ENCODE measurements at places on chromosomes 6 and 20. TPM values are rescaled to one million over a fixed set of nuclear protein-coding genes. Genes with fewer than 3 reads are reported as not detected.

GRCh38 chr6:13412639-13413465 lies 74.5 kb downstream of the GFOD1 start:
- no peak for DNase-seq

- peak; percentile 68 for DNase-seq
These were observed at the start of gene ANGPT4 for GRCh38 chr20:916125-916799. TSS of gene ANGPT4 (minus strand) at chr20:916334. CDS start at chr20:916214, 120 bp downstream.

- no peak for DNase-seq
These were observed 26.3 kb downstream of the RAMACL start for GRCh38 chr6:166560222-166560621.

- no peak for DNase-seq
These were observed 30.8 kb downstream of the BPIFB1 start for GRCh38 chr20:33313686-33314314.

HLA-DMB gene
- 16.3 TPM for total RNA-seq

DNA sequence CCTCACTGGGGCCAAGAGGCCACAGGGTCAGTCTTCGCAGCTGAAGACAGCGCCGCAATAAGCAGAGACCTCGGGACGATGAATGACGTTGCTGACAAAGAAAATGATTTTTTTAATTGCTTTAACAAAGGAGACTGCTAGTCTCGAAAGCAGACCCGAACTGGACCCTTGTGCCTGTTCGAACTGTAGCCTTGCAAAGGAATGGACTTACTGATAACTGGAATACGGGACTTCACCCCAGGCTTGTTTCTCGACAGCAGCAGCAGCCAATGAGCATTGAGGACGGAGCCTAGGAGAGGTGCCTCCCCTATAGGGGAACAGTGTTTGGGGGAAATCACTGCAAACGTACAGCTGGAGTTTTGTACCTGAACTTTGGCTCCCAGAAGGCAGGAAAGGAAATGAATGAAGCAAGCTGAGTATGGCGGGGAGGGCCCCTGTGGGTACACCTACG lies 1.3 kb upstream of the TAF4 start:
- DNase-seq = no peak

- DNase-seq = no peak
These were observed 57.1 kb downstream of the SLC35D3 start for GRCh38 chr6:136979206-136979605.

- DNase-seq = no peak
These were observed 81.9 kb downstream of the TFAP2C start for GRCh38 chr20:56711018-56711417.

SLC35D3 gene
- not detected for total RNA-seq

- DNase-seq = no peak
These were observed 142.4 kb downstream of the GMDS start for GRCh38 chr6:2102966-2103365.

- DNase-seq = no peak
These were observed 74.3 kb downstream of the ADGB start for GRCh38 chr6:146673069-146673468.

PLAGL1 gene
- 25.4 TPM for total RNA-seq

HSPA1B gene
- 384 TPM for total RNA-seq

CYB5R4 gene
- 14.6 TPM for total RNA-seq

DNA sequence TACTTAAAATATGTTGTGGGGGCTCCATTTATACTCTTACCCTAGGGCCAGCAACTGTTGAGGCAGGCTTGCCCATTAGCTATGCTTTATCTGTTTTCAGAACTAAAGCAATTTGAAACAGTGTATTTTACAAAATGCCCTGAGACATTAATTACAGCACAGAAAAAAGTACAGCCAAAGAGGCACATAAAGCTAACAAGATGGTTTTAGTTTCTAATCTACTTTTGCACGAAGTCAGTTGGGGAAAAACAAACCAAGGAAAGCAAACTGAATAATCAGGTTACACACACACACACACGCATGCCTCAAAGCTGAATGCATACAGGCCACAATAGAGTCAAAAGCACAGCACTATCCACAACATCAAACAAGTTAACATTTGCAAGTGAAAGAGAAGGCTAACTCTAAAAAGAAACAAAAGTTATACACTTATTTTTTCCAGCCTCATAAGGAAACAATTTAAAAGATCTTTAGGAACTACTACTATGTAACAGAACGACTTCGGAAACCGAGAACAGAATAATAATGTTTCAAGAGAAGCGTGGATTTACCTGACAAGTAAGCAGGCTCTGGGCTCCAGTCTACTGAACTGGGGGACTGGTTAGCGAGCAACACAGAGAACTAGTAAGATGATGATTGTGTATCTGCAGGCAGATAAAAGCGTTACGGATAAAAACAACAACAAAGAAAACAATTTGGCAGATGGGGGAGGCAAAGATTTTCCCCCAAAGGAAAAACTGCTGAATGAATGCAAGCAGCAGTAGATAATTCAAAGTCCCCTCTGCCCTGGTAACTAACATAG lies 1.7 kb downstream of the SYCP2 start:
- no peak for DNase-seq

DNA sequence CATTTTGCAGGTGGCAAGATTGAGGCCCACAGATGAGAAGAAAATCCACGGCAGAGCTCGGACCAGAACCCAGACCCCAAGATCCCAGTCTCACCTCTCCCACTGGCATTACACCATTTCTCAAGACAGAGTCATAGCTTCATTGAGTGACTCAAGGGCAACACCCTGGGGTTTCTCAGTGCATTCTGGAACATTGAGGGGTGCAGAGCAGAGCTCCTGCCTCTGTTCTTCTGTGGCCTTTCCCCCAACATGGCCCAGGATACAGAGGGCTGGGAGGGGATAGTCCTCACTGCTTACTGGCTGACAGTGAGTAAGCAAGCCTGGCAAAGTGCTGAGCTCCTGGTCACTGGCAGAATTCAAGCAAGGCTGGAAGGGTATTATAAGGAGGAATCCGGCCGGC lies 74.0 kb downstream of the MDGA1 start:
- no peak for DNase-seq

PRICKLE4 gene
- 3.2 TPM for total RNA-seq
